Choroid plexus epithelial cell (primary cell): ENCODE measurements at places on chromosomes 5 and 9.

DNA sequence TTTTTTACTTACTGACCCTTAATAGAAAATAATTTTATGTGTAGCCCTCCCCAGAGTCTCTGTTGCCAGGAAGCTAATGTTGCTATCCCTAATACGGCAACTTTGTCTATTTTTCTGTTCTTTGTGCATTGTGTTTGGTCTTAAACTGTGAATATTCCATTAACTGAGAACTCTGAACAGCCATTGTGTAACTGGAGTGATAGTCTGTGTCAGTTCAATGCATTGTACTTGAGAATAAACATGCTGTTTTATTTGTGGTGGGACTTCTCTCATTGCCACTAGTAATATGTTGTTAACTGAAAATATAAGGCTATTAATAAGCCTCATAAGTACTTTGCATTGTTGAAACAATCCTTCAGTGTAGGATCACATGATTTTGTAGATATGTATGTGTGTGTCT is 278.3 kb upstream of the DMRT1 start:
- DNase-seq = no peak

GRCh38 chr9:133478851-133479711 is at the start of gene SLC2A6:
TSS of gene SLC2A6 (minus strand) at chr9:133479099. CDS start at chr9:133479059, 40 bp downstream.
- DNase-seq = peak; percentile 72

- DNase-seq = no peak
These were observed 43.1 kb downstream of the PRRT1B start for GRCh38 chr9:131588396-131588795.

GRCh38 chr5:33441241-33442177 is 744 bp downstream of the TARS1 start:
- peak; percentile 79 for DNase-seq

DNA sequence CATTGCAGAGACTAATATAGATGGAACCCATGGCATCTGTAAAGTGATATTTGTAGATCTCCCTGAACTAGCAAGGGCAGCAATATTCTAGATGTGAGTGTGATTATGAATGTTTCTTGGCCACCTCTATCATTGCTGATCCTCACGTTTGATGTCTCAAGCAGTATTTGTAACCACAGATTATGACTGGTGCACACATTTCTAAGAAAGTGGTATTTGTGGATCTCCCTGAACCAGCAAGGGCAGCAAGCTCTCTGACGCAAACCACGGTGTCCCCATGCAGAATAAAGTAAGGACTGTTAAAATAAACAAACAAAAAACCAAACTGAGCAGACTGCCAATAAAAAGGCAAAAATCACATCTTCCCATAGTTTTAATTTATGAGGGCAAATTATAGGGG is 301.3 kb downstream of the CSNK1G3 start:
- DNase-seq = peak; percentile 50

GRCh38 chr5:121164632-121165031 is 687.0 kb upstream of the FTMT start:
- DNase-seq = no peak

DNA sequence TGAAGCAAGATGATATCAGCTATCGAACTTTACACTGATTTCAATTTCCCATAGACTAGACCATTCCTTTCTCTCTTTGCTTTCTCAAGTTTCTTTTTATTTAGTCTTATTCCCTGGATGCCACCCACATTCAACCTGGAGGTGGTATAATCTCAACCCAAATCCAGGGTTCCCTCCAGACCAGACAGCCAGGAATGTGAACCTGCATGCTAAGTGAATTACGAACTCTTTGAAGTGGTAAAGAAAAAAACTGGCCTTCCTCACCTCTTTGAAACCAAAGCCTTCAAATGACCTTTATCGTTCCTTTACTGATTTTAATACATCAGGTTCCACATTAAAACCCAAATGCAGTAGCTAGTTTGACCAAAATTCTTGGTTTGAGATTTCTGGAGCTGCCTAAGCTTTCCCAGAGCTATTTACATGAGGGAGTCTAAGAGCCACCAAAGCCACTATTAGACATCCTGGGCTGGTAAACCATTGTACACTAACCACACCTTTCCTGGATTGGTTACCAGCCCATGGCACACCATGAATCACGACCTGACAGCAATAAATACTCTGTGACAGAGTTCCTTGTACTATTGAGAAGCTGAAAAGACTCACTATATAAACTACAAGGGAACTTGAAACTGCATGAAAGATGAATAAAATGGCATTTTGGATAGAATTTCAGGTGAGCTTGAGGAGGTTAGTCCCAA is 323.7 kb downstream of the ADAMTS6 start:
- DNase-seq = no peak

- DNase-seq = peak; percentile 69
These were observed 43.3 kb downstream of the PUM3 start for GRCh38 chr9:2800394-2801179.

DNA sequence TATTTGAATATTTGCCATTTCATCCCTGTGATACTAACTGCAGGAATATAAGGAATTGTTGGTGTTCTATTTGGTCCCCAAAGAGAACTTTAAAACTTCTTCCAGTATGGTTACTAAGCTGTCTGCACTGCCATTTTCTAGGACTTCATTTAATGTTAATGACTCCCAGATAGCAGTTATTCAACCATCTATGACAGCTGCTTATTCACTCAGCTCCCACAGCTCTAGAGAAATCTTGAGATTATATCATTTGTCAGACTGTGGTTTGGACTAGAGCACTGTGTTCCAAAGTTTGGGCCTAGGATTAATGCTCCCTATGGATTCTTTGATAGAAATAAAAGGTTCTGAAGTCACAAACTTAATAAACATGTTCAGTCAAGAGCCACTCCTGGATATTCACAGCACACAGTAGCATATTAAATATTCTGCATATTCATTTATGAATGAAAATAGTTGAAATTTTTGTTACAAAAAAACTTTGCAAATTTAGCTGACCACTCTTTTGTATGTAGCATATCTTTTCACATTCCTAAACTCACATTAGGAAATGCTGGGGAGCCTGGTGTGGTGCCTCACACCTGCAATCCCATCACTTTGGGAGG is 173.7 kb downstream of the NFIB start:
- no peak for DNase-seq

- DNase-seq = peak; percentile 78
These were observed 21.4 kb downstream of the LHFPL2 start for GRCh38 chr5:78627175-78627574.

GRCh38 chr5:150213530-150213929 is 23.7 kb downstream of the SLC6A7 start:
- peak; percentile 56 for DNase-seq

DNA sequence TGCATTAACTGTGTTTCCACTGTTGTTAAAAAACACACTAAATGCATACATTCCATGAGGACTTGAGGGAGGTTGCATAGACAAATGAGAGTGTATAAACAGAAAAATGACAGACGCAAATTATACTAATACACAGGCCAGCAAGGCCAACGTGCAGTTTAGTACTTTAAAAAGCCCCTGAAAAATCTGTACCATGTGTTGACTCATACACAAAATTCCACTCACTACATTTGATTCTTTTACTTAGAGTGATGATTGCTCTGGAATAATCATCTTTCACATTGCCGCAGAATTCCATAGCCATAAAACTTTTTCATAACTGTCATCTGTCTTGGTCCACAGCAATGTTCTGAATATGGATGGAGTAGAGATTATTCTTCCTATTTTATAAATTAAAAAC is 215.7 kb downstream of the FAM114A2 start:
- DNase-seq = no peak

- DNase-seq = peak; percentile 38
These were observed 1.2 kb downstream of the ZNF608 start for GRCh38 chr5:124745007-124745927.

DNA sequence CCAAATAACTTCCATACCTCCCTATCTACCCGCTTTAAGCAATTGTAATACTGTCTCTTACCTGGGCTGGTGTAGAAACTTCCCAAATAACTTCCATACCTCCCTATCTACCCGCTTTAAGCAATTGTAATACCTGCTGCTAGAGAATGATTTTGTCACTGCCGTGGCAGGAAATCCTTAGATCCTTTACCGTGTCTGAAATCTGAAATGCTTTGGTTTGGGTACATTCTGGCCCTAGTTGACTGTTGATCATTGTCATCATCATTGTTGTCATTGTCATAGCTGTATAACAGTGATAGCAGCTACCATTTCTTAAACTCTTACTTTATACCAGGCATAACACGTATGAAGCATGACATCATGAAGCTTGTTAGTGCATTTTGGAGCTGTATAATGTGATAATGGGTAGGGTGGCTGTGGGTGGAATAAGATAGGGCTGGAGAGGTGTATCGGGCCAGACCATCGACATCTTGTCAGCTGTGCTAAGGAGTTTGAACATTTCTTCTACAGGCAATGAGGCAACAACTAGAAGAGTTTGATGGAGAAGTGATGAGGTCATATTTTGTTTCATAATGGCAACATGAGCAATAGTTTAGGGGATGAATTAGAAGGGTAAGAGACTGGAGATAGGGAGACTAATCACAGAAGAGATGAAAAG is 15.7 kb downstream of the PIP5K1B start:
- DNase-seq = no peak

GRCh38 chr9:121107029-121107428 is 32.3 kb downstream of the CNTRL start:
- DNase-seq = peak; percentile 23

GRCh38 chr9:113309204-113309813 is 6.1 kb upstream of the RNF183 start:
- DNase-seq = peak; percentile 76

GRCh38 chr9:95522871-95523370 is 6.2 kb upstream of the PTCH1 start:
- no peak for DNase-seq

GRCh38 chr5:1065891-1066650 is 45.8 kb downstream of the SLC12A7 start:
- no peak for DNase-seq

- peak; percentile 75 for DNase-seq
These were observed 47.1 kb upstream of the POU4F3 start for GRCh38 chr5:146291421-146292074.

DNA sequence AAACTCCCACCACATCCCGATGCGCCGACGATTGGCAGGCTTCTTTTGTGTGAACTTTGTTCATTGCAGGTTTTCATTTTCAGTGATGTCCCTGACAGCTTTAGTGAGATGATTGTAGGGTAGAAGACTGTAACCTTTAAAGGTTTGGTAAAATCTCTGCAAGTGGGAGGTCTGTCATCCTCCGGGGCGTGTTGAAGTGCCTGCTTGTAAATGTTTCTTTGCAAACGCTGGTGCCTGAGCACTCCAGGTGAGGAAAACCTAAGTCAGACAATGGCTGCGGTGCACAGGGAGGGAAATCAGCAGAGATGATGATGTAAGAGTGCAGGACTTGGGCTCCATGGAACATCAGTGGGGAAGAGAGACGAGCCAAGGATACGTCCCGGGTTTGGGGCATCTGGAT is 228.1 kb downstream of the DRD1 start:
- DNase-seq = no peak

DNA sequence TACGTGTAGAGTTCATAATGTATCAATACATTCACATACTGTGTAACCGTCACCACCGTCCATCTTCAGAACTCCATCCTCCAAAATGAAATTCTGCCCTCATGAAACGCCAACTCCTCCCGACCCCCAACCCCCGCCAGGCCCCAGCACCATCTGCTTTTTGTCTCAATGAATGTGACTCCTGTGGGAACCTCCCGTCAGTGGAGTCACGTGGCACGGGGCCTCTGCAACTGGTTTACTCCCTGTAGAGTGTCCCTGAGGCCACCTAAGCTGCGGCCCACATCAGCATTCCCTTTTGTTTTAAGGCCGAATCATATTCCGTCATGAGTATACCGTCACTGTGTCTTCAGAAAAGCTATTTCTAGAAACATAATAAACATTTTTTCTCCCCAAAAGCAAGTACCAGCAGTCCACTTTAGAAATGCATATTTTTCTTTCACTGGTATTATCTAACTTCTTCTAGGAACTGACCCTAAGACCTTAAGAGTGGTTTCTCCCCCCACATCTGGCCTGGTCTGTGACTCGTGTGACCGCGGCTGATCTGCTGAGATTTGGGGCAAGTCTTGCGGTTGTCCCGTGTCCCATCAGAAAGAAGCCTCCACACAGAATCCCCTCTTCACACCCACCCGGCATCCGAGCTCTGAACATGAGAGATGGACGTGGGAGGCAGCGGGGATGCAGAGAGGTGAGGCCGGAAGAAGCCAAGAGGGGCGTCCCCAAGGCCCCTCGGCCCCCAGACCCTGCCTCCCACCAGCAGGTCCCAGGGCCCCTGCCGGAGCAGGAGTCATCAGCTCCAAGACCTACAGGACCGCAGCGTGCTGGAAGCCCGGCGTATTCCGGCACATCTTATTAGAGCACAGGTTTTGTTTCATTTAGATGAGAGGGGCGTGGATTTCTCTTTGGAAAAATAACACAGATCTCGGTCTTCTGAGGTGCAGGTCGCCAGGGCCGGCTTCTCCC is 38.3 kb downstream of the SLC6A3 start:
- no peak for DNase-seq
